Kidney glomerular epithelial cell (primary cell): ENCODE measurements at places on chromosomes 6 and 20.

GRCh38 chr20:18666803-18667415 is 79.1 kb downstream of the DTD1 start:
- DNase-seq, result no peak

GRCh38 chr6:52718550-52718949 is 44.7 kb downstream of the GSTA2 start:
- no peak for DNase-seq

DNA sequence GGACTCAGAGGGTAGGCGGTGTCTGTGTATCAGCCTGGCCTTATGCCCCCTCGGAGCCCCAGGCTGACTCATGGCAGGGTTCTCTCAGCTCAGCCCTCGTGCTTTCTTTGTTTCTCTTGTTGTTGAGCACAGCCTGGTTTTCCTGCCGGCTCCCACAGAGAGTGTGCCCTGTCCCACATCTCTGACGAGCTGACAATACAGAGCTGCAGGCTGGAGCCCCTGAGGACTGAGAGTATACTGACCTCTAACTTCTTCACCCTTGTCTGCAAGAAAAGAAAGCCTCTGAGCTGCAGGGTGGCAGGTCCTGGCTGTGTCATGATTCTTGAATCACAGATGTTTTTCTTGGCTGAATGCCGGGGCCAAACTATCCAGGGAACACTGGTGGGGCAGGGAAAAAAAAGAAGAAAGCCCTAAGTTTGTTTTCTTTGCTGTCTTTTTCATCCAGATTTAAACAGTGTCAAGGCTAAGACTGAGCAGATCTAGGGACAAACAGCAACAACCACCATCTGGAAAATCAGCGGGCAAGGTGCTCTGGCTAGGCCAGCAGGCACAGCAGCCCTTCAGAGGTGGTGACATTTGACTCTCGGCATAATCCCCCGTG is 63.3 kb upstream of the ZNF133 start:
- DNase-seq, result peak; percentile 45

GRCh38 chr6:109854541-109855308 is 123.4 kb upstream of the GPR6 start:
- DNase-seq, result no peak

DNA sequence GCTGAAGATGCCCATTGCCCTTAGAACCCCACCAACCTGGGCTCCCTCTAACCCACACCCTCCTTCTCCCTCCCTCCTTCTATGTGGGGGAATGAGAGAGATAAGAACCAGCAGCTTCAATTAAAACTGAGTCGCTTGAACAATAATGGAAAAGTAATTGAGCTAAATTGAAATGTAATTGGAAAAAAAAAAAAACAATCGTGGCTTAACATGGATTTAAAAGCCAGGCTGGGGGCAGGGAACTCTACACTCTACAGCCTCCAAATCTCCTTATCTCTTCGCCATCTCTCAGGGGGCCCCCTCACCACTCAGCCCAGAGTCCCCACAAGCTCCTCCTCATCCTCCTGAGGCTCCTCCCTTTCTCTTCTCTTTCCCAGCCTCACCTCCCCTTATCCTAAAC is 83.2 kb downstream of the MDGA1 start:
- DNase-seq, result no peak

GRCh38 chr6:68958327-68958726 is 323.2 kb downstream of the ADGRB3 start:
- peak; percentile 21 for DNase-seq

DNA sequence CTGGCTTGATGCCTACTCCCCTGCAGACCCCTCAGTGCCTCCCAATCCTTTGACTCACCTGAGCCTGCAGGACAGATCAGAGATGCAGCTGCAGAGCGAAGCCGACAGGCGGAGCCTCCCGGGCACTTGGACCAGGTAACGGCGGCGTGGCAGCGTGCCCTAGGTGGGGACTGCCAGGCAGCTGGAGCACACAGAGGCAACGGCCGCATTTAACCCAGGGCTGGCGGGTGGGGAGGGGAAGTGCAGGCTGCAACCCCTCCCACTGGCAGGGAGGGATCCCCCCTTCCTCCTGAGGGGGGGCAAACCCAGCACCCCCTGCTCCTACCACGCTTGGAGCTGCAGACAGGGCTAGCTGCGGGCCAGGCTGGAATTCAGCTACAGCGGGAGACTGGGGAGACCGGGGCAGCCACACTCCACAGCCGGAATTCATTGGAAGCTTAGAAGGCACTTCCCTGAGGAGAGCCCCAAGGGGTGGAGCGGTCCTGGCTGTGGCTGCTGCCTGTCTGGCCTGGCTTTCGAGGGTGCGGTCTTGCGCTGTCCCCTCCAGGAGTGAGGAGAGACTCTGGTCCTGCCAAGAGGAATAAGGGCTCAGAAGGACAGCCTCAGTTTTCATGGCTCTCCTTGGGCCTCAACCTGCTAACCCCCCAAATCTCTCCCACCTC is at the start of gene MATN4:
Gene MATN4 (minus strand): TSS at position 183 of the 662 bp plus-strand sequence. CDS start 2,717 bp downstream, outside the sequence.
- DNase-seq, result no peak

DNA sequence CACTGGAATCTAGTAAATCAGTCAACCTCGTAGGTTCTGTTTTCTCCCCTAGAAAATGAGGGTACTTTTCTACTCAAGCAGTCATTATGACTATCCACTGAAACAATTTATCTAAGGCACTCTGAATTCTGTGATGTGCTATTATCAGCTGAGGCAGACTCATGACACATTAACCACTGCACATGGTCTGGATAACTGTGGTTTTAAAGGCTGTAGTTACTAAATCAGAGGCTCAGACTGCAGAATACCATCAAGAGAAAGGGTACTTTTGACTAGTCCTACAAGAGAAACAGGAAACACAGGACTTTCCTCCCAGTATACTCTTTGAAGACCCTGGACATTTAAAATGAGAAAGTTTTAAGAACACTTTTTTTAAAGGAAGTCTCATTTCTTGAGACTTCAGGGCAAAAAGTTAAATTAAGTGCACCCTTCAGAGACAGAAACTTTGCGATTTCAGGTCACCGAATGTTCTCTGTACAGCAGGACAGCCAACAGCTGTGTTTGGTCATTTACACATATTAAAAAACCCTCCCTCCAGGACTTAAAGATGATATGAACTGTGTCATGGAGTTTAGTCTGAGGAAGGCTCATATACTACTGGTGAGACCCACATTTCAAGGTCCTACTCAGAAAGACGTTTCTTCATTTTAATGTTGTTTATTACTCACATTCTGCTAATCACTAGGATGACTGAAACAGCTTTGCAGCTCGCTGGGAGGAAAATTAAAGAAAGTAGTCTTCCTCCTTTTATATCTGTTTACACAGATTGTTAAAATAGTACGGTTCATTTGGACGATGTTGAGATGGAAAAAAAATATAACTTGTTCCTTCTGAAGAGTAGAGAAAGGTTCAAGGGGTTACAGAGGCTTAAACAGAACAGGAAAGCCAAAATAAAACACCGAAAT is 19.9 kb downstream of the ATXN1 start:
- peak; percentile 97 for DNase-seq

- no peak for DNase-seq
Measured at GRCh38 chr6:111711984-111712752, 106.5 kb upstream of the TRAF3IP2 start.

DNA sequence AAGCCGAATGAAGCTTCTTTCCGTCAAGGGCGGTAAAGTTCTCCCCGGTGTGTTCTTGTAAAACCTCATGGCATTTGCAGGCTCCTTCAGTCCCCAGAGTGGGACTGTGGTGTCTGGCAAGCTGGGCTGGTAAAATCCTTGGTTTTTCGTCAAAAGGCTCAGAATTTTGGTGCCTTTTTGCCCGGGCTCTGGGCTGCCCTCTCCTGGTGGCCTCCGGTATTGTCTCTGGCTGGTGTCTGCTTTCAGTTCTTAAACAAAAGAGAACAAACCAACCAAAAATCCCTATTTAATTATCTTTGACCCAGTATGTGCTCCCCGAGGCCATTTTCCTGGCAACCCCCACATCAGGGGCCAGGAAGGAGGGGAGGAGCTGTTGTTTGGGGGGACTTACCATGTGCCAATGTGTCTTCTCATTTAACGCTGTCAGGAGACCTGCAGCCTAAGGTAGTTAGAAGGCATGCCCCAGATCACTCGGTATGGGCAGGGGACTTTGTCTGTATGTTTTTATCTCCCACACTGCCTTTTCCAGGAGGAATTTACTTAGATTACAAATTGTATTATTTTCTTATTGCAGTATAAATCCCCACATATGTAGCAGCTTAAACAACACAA is 11.1 kb downstream of the CDH4 start:
- DNase-seq, result no peak

GRCh38 chr20:16349523-16350260 is 223.6 kb downstream of the KIF16B start:
- peak; percentile 43 for DNase-seq

- DNase-seq, result no peak
Measured at GRCh38 chr20:51731731-51732095, 36.5 kb downstream of the ATP9A start.

DNA sequence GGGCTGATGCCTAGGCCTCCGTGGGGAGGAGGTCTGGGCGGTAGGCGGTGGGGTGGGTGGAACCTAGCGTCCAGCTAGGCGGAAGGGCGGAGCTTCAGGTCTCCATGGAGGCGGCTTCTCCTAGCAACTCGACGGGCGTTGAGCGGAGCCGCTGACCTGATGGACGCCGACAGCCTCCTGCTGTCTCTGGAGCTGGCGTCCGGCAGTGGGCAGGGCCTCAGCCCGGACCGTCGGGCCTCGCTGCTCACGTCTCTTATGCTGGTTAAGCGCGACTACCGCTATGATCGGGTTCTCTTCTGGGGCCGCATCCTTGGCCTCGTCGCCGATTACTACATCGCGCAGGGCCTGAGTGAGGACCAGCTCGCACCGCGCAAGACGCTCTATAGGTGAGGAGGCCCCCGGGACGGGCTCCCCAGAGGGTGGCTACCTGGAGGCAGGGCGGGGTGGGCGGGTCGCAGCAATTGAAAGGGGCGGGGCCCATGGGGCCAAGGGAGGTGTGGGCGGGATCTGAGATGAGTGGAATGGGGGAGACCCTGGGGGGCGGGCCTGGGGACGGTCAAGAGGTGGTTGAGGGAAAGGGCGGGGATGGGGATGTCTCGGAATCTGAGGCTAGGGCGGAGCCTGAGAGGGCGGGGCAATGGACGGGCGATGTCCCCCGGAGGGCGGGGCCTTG is at the start of gene RSPH9:
Gene RSPH9 (plus strand): TSS at position 97 of the 673 bp plus-strand sequence. CDS start 63 bp downstream, at position 160.
- DNase-seq, result no peak
